ENCODE measurements at places on chromosomes 12 and 14. TPM values are rescaled to one million over a fixed set of nuclear protein-coding genes. Genes with fewer than 3 reads are reported as not detected.

Gene SLC6A15
- total RNA-seq, result 0.58 TPM

GRCh38 chr12:121581686-121582429 is 1.0 kb upstream of the KDM2B start:
- DNase-seq, result no peak

DNA sequence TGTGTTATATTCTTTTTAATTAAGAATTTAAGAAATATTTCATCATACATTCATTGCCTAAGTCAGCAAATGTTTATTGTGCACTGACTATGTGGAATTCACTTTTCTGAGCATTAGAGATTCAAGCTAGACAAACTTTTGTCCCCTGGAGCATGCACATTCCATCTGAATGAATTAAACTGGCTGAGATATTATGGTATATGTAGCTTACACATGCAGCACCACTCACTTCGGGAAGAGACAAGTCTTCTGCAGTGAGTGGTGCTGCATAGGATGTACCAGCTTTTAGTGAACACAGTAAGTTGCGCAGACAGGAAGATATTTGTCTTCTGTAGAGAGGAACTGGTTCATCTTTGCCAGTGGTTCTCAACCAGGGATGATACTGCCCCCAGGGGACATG is 318.4 kb downstream of the SYT1 start:
- no peak for DNase-seq

DNA sequence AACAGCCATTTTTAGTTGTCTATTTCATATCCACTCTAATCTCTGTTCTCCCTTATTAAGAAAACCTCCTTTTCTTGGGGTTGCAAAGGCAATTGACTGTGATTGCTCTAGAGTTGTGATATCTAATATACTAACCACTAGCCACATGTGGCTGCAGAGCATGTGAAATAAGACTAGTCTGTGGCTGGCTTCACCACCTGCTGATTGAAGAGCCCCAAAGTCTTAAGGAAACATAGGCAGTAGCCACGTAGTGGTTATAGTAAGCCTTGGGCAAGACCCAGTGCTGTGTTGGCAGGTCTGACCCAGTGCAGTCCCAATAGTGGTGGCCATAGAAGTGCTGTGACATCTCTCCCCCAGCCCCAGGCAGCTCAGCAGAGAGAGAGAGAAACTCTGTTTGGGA is 28.4 kb upstream of the ATP2B1 start:
- DNase-seq, result no peak

- DNase-seq, result no peak
Measured at GRCh38 chr12:124456652-124457152, 110.7 kb downstream of the NCOR2 start.

DNA sequence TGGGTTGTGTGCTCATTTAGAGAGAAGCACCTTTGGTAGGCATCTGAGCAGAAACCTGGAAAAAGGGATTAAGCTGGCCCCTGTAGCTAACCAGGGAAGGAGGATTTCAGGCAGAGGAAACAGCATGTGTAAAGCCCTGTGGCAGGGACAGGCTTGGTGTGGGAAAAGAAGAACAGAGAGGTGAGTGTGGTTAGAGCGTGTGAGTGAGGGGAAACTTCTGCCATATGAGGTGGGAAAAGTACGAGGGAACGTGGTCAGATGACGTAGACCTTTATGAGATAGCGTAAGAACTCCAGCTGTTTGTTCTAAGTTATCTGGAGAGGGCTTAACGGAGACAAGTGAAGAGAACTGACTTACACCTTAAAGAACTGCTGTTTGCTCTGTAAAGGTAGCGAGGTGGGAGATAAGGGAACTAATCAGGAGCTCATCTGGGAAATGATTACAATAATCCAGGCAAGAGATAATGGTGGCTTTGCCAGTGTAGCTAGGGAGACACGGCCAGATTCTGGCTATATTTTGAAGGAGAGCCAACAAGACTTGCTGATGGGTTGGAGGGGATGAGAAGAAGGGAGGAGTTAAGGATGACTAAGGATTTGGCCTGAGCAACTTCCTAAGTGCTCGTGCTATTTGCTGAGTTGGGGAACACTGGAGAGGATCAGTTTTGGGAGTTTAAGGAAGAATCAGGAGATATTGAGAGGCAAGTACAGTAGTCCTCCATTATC is 234.0 kb downstream of the ETNK1 start:
- no peak for DNase-seq

Gene TMTC1
- 164 TPM for total RNA-seq

Gene TXNRD1
- 98.8 TPM for total RNA-seq

- no peak for DNase-seq
Measured at GRCh38 chr12:121465921-121466793, 66.2 kb downstream of the RNF34 start.

DNA sequence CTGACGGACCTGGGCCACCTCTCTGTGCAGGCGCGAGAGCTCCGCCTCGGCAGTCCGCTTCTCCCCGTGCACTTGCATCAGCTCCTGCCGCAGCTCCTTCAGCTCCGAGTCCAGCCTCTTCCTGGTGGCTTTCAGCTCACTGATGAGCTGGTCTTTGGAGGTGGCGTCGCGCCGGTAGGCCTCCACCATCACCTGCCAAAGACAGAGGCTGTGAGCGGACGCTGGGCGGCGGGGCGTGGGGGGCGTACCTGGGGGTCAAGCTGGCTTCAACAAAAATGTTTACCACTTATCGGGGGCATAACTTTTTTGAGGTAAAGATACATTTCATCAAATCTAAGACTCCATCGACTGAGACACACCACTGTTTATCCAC is 27.5 kb upstream of the ANKLE2 start:
- DNase-seq, result no peak

DNA sequence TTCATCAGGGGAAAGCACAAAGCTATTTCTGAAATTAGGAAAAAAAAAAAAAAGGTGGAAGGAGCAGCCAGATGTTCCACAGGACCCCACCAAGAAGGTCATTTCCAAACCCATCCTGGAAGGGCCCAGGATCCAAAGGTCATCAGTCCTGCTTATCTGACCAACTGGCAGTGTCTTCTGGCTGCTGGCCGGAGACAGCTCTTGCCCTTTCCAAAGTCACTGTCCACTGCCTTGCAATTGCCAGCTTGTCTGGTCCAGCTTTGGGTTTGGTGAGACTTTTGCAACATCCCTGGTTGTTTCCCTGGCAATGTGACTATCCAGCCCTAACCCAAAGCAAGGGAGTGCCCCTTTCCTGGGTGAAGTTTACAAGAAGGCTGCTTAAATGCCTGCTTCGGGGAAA is 18.9 kb upstream of the HSPB8 start:
- no peak for DNase-seq

Gene FZD10
- 1.5 TPM for total RNA-seq

Gene BLTP3B
- 40.4 TPM for total RNA-seq

DNA sequence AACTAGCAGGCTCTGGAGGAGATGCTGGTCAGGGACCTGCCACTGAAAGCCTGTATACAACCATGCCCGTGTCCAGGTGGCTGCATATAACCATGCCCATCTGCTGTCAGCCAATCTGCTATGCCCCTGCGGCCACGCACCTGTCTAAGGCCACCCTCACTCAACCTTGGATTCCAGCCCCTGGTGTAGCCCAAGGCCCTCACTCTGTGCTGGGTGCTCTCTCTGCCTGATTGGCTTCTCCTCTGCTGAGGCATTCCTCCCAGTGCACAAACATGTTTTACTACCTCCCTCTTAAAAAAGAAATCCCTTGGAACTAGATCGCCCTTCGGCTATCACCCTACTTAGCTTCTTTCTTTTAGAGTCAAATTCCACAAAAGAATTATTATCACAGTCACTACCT is 45.5 kb downstream of the ZFP36L1 start:
- DNase-seq, result no peak

Gene KLRB1
- total RNA-seq, result 1.4 TPM

GRCh38 chr14:45891417-45892080 is 638.5 kb upstream of the MIS18BP1 start:
- no peak for DNase-seq

DNA sequence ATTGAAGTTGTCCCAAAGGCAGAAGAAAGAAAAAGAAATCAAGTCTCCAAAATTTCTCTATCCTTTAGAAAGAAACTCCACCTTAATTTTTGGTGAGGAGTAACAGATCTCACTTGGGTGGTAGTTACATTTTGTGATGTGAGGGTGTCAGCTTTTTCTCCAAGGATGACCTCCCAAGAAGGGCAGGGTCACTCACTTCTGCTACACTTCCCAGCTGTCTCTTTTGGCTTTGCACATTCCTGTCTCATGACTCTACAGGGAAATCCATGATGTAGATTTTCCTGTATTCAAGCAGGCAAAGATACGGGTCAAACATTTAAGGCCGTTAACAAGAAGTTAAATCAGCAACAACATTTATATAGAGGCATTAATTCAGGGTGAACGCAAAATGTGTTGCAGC is 1016.4 kb downstream of the NRXN3 start:
- DNase-seq, result no peak

GRCh38 chr12:20463913-20464524 is 95.7 kb downstream of the PDE3A start:
- no peak for DNase-seq

GRCh38 chr12:108640802-108641445 is 7.2 kb upstream of the SELPLG start:
- DNase-seq, result peak; percentile 68

DNA sequence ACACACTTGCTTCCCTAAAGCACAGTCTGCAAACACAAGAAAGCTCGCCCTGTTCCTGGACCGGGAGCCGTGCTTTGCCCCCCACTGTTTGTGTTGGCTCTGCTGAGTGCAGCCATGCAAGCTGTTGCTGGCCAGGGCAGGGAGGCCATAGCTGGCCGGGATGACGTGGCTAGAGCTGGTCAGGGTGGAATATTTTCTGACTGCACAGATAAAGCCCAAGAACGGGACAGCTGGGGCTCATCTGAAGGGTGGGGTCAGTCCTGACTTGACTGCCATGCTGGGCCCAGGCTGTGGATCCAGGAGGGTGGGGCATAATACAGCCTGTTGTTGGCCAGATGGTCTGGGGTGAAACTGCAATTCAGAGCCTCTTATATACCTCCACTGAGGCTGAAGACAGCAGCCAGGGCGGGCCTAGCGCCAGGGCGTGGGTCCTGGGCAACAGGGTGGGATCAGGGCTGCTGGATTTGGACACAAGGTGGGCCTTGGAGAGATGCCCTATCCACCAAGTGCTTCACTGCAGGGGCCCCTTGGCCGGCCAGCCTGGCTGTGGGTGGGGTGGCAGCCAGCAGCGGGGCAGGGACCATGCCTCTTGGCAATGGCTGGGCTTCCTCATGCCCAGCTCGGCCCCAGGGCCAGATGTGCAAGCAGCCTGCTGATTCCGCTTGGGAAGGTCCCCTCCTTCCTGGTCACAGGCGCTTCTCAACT is 14.8 kb downstream of the KMT5A start:
- DNase-seq, result no peak

DNA sequence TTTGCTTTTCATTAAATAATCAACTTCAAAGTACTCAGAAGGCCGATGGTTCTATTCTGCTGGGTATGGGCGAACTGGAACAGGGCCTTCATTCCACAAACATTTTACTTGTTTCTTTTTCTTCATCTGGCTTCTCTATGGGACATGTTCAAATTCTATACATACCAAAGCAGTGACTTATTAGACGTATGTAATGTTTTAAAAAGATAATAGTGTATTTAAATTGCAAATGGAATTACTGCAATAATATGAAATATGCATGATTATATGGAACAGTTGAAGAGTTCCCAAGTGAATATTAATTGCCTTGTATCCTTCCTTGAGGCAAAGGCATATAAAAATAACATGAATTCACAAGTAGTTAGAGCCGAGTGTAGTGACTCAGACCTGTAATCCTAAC is 75.5 kb downstream of the FAR2 start:
- DNase-seq, result no peak

- no peak for DNase-seq
Measured at GRCh38 chr14:54812617-54813016, 90.0 kb downstream of the GCH1 start.

DNA sequence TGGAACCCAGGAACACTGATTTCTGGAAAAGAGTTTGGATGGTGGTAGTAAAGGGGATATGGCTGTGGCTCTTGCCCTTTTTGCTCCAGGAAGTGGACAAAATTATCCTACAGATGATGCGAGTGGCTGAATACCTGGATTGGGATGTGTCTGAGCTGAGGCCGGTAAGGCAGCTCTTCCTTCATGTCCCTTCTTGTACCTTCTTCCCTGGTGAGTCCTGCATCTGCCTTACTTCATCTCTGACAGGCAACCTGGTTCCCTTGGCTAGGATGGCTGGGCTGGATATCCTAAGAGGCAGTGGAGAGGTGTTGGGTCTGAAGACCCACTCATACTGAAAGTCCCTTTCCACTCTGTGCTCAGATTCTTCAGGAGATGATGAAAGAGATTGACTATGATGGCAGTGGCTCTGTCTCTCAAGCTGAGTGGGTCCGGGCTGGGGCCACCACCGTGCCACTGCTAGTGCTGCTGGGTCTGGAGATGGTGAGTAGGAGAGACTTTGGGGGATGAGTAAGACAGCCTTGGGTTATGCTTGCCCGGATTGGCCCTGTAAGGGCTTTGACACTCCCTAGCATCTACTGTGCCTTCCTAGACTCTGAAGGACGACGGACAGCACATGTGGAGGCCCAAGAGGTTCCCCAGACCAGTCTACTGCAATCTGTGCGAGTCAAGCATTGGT is 8.0 kb downstream of the DGKA start:
- DNase-seq, result no peak

Gene TSPAN8
- 76.1 TPM for total RNA-seq

Gene IQSEC3
- total RNA-seq, result 6.8 TPM

GRCh38 chr12:6234214-6234613 is 34.0 kb downstream of the CD9 start:
- DNase-seq, result no peak

- DNase-seq, result no peak
Measured at GRCh38 chr12:10926269-10926668, 2.8 kb upstream of the PRH2 start.

DNA sequence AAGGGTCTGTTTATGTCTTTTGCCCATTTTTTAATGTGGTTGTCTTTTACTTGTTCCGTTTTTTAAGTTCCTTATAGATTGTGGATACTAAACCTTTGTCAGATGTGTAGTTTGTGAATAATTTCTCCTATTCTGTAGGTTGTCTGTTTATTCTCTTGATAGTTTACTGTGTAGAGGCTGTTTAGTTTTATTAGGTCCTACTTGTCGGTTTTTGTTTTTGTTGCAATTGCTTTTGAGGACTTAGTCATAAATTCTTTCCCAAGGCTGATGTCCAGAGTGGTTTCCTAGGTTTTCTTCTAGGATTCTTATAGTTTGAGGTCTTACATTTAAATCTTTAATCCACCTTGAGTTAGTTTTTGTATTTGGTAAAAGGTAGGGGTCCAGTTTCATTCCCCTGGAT is 33.9 kb downstream of the SLC39A9 start:
- no peak for DNase-seq

Gene GIT2
- 66.6 TPM for total RNA-seq

Gene TMEM179
- total RNA-seq, result 4.5 TPM

GRCh38 chr14:67416085-67416484 is 4.1 kb upstream of the PLEK2 start:
- DNase-seq, result no peak

DNA sequence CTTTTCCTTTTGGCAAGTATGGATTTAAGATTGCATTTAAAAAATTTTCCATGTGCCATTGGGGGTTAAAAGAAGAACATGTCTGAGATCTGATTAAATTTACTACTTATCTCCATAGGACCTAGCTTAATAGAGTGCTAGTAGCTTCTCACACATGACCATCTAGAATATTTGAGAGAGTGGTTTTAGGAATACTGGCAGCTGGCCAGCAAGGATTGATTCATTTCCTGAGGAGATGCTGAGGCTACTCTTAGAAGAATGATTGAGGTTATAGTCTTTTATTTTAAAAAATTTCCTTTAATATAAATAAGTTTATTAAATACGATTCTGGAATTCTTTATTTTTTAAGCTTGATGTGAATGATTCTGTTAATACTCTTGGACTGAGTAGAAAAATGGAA is 56.2 kb downstream of the MIPOL1 start:
- peak; percentile 60 for DNase-seq

All from sciatic nerve (tissue), 2 donors.